ELF-1 (cell line): ENCODE measurements at places on chromosomes 6 and 20.

GRCh38 chr6:165404296-165404695, 94.9 kb upstream of the C6orf118 start:
- no peak for DNase-seq

DNA sequence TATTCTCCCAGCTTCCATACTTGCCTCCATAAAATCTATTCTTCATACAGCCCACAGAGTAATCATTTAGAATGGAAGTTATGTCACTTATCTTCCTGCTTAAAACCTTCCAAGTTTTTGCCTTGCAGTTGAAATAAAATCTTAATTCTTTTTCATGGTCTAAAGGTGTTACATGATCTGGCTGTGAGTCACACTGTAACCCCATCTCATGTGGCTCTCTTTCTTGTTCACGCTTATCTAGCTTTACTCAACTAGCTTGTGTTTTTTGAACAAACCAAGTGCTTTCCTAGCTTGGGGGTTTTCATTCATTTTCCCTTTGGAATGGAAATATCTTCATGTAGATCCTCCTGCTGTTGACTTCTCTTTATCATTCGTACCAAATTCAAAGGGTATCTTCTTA, 23.6 kb upstream of the THEMIS start:
- no peak for DNase-seq

DNA sequence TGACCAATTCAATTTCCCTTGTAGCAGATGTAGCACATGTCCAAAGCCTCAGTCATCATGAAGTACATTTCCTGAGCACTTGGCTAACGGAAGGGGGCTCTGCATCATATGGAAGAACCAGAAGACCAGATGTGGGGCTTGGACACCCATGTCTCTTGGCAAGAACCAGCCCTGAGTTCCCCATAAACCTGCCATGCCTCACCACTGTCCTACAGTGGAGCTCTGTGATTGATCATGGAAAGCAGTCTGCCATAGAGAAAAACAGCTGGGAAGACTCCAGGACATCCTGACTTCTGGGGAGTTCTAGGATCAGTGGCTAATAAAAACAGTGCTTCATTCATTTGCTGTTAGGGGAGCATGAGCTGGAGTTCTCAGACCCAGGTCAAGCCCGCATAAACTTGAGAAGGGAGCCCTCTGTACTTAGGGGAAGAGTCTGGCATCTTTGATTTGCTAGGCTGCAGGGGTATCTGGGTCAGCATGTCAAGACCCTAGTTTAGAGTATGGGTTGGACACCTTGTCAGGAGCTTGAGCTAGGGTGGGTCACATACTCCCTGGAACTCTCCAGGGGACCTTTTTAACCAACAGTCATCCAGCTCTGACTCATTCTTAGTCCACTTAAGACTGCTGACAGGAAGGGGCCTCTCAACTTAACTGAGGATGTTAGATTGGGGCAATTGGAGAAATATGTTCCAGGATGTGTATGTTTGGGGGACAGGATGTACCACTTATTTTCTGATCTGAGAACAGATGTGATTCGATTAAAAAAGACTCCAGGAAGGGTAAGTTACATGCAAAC, 26.3 kb upstream of the TRAM2 start:
- DNase-seq: no peak

GRCh38 chr20:7240490-7240889, 473.0 kb downstream of the BMP2 start:
- no peak for DNase-seq

DNA sequence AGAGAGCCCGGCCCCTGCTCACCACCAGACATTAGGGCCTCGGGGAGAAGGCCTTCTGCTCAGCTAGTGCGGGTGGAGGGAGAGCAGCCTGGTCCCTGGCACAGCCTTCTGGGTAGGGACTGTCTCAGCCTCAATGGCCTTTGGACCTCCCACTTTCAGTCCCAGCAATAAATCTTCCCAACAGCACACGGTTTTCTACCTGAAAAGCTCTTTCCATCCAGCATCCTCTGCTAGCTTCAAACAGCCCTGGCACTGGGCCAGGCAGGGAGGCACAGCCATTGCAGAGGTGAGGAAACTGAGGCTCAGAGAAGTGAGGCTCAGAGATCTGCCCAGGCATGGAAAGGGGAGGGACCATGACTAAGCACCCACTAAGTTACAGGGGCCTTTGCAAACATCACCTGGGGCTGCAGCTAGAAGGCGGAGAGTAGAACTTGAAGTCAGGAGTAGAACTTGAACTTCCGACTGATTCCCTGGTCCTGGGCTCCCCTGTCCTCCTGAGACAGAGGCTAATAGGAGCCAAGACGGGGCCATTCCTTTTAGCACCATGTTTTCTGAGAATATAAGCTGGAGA, 43.9 kb upstream of the NOL4L start:
- DNase-seq: no peak

DNA sequence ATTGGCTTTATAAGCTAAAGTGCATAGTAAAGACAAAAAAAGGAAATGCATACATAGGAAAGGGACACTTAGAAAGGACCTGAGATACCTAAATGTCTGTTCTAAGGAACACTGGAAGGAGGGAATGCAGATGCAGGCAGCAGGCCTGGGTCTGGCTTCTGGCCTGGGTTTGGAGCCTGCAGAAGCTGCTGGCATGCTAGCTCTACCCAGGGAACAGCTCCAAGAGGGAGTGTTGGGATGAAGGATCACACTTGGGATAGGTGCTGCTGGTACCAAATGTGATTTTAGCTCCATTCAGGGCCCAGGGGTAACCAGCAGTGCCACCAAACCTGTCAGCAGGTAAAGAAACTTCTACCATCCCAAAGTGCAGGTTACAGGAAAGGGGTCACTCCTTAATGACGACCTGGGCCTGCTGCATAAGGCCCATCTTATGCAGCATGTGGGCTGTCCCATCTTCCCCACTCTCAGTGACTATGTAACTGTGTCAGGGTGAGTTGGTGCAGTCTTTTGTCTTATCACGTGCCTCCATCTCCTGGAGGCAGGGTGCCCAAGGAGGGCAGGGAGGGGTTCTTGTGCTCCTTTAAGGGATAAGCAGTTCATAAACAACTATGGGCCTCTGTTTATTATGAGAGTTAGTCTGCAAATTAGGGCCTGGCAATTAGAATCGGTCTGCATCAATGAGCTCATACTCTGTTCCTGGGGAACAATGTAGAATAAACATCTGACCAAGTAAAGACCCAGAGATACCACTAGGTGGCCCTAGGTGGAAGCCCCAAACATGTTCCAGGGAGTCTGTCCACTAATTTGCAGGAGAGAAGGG, 26.9 kb downstream of the DDX27 start:
- peak; percentile 40 for DNase-seq

DNA sequence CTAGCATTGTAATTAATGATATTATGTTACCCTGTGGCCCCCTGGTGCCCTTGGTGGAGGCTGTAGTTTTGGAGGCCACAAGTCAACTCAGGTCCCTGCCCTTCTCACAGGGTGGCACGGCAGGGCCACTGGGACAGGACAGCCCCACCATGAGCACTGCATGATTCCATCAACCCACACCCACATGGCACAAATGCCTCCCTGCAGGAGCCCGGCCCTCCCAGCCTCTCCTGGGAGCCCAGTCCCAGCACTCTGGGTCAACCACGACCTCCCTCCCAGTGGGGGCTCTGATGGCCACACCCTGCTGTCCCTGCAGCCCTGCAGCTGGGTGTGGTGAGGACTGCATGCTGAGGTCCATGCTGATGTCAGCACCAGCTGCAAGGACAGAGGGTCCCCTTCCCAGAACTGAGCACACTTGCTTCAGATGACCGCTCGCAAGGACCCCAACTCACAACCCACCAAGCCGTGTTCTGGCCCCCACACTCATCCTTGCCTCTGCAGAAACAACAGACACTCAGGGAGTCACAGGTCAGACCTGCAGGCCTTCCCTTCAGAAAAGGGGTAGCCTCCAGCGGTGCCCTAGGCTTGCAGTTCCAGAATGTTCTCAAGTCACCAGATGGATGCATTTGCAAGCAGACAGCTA, 15.7 kb upstream of the CST7 start:
- no peak for DNase-seq

DNA sequence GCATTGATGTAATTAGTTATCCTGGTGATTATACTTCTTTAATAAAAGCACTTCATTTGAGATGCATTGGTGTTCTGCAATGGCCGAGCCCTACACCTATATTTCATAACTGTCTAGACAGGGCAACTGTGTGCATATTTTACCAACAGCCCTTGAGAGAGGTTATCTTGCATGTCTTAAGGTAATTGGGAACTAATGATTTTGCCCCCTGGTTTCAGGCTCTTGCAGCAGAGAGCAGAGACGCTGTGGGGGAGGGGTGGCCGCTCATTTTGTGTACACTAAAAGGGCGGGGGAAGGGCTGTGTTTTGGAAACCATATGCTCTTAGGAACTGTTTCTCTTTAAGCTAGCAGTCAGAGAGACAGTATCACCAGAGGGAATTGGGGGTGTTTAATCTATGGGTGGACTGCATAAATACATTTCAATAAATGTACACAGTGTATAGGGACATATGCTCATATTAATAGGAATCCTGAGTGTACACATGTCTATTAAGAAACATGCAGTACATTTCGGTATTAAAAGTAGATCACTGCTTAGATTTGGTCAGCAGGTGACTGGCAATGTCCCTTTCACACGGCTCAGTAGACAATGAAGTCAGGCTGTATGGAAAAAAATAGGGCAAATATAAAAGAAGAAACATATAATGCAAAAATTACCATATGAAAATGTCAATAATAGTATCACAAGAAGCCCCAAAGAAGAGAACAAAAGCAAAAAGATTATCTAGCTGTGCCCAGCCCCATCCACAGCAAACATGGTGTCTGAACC, 402.9 kb upstream of the CITED2 start:
- DNase-seq: peak; percentile 38

DNA sequence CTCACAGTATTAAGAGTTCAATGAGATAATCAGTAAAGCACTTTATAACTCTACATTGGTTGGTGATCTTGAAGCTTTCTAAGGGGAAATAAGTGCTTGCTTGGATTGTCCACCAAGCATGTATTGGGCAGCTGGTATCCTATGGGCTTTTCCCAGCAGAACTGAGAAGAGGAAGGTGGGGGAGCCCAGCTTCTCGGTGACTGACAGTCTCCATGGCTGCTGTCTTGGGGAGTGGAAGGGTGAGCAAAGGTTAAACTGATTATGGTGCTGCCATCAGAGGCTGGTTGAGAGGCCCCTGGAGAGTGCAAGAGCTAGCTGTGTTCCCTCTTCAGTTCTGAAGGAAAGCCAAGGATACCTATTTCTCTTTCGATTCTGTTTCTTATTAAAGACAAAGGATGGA, 35.5 kb upstream of the ADTRP start:
- DNase-seq: no peak

- DNase-seq: no peak
Observed at GRCh38 chr6:15246217-15246665, 372 bp downstream of the JARID2 start.

DNA sequence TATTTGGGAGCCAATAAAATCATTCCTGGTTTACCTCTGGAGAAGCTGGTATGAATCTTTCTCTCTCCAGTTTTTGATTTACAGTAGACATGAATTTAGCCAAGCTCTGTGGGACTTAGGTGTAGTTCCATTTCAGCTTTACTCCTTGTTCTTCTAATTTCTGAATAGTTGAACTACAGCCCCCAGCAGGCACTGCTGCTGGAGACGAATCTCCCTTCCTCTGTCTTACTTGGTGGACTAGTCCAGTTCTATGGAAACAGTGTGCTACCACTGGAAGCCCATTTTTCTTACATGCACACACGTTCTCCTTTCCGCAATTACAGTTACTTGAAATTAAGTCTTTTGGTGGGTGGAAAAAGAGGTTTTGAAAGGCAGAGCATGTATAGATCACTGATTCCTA, 42.3 kb downstream of the RALGAPB start:
- DNase-seq: no peak

DNA sequence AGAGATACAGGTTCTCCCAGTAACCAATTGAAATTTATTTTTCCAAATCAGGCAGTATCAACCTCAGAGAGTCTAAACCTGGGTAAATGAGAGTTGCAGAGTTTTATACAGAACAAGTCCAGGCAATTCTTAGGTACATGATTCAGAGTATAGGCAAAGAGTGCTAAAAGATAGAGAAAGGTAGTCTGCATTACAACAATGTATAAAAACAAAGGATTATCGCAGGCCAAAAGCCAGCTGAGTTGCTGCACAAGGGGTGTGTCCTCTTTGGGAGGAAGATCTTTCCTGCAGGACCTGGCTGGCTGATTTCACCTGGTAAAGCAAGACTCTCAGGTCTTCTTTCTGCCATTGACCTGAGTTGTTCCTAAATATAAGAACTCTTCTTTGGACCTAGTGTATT, 48.9 kb upstream of the ECHDC1 start:
- no peak for DNase-seq

DNA sequence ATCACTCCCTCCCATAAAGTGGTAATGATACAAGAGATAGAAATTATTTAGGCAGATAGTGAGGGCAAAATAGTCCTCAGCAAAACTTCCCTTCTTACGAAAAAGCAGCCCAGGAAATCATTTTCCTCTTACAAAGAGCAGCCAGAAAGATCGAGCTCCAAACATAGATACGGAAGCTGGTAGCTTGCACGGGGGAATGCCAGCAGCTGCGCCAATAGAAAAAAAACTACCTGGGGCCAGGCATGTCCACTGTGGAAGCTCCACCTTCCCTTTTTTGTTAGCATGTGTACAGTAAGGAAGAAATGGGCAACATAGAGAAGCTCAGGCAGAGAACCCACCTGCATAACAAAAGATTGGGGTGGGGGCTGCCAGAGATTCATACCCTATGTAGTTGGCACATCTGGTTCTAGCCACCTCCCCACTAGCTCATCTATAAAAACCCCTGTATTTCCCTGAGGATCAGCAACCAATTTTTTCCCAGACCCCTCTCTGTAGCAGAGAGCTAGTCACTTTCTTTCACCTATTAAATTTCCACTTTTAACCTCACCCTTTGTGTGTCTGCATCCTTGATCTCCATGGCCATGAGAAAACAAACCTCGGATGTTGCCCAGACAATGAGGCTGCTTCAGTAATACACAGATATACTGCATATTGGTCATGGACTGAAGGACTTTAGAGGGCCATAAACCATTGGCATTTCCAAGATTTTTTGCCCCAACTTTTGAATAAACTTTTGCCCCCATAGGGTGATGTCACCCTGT, 52.1 kb downstream of the SOD2 start:
- no peak for DNase-seq

DNA sequence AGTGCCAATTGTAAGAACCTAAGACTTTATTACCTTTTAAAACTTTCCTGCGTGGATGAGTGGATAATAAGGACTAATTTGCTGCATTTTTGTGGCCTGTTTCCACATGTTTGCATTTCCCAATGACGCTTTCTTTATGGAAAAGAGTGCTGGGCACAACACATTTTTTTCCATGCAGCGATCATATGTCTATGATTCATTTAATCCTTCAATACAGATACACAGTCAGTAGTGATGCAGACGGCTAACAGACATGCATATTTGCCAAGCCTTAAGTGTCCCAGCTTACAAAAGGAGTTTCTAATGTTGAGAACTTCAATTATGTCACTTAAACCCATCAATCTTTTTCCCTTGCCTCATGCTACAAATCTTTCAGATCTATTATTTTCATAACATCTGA, 239.8 kb upstream of the PREP start:
- no peak for DNase-seq

- DNase-seq: no peak
Observed at GRCh38 chr6:44298864-44299263, 14.3 kb downstream of the AARS2 start.
